ENCODE measurements at places on chromosomes 3 and 15.
A peak's percentile ranks its signal among the peaks of the same experiment; 100 is the strongest.

- no peak for DNase-seq
Observed at GRCh38 chr3:130759692-130760338, 13.2 kb upstream of the PIK3R4 start.

- no peak for DNase-seq
Observed at GRCh38 chr15:70032509-70032908, 65.2 kb downstream of the TLE3 start.

- no peak for DNase-seq
Observed at GRCh38 chr3:48555231-48555948, 1.2 kb downstream of the PFKFB4 start.

GRCh38 chr3:71587958-71588357, 4.4 kb upstream of the FOXP1 start:
- DNase-seq = no peak

GRCh38 chr15:89462198-89462912, 34.0 kb downstream of the RHCG start:
- no peak for DNase-seq

- peak; percentile 42 for DNase-seq
Observed at GRCh38 chr3:123447749-123448517, 957 bp downstream of the ADCY5 start.

- no peak for DNase-seq
Observed at GRCh38 chr15:40953713-40954074, 423 bp downstream of the CHAC1 start.

DNA sequence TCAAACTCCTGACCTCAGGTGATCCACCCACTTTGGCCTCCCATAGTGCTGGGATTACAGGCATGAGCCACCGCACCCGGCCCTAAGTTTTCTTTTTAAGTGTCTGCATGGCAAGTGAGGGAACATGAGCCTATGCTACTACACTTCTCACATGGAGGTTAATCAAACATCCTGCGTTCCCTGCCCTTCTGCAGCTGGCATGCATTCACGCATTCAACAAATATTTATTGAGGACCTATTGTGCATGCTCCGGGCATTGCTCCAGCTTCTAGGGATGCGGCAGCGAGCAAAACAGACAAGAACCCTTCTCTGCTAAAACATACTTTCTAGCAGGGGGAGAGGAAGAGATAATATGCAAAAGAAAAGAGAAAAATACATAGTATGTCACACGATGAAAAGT, 42.6 kb upstream of the ACKR4 start:
- DNase-seq = no peak

GRCh38 chr3:128409624-128410581, 56.8 kb downstream of the DNAJB8 start:
- no peak for DNase-seq

GRCh38 chr3:9736831-9737230, 5.3 kb downstream of the BRPF1 start:
- no peak for DNase-seq

DNA sequence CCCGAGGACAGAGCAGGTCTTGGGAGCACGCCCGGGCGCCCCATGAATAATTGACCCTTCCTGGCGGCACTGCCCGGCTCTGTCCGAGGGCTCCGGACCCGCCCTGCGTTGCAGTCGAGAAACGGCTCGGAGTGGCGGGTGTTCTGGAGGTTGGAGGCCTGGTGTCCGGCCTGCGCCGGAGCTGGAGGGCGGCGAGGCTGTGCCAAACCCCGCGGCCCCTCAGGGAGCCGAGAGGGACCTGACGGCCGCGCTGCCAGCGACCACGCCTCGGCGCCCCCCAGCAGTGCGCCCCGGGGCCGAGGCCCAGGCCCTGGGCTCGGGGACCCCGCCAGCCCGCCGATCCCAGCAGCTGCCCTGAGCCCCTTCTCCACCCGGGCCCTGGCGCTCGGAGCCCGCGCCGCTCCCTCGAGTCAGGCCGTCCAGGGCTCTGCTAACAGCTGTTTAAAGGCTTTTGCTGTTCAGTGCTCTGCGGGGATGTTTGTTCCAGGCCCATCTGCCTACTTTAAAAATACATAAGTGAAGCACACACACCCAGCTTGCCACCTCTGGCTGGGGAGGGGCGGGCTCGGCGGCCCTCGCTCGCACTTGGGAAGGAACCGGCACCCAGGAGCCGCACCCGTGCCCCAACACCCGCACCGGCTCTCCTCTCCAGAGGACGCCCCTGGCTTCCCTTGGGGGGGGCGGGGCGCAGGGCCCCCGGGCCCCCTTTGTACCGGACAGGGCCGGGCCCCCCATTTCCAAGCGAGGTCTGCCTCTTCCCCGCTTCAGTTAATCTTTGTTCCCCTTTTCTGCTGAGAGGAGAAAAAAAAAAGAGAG, 730 bp upstream of the ZNF710 start:
- no peak for DNase-seq

DNA sequence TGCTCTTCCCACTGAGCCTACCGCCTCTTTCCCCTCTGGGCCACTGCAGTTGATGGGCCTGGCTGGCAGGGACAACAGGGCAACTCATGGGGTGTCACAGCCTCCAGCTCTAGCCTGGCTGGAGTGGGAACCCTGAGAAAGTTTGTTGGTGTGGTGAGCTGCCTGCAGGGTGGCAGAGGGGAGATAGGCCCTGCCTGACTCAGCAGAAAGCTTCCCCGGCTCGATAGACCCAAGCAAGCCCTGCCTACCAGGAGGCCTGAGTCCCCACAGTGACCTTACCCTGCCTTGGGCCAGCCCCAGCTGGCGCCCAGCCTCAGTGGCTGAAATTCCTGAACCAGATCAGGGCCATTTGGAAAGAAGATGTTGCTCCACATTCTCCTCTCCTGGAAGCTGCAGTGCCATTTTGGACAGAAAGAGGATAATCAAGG, 29.4 kb downstream of the ABTB1 start:
- DNase-seq = no peak

DNA sequence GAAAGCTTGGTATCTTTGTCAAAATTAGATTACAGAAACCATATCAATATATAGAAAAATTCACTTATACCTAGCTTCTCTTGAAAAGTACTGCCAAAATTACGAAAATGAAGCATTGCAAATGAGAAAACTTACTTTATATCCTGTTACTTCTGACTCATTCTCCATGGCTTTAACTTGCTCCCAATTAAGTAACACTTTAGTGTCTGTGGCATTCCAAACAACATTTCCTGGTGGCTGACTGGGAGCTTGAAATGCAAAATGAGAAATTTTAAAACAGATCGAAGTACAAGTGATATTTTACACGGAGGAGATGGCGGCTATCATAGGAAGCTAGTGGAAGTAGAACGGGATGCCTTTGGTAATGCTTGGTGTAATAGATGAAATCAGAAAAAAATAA, 347.3 kb downstream of the CNTN3 start:
- DNase-seq = no peak

- DNase-seq = no peak
Observed at GRCh38 chr15:60471314-60471713, 7.6 kb downstream of the ICE2 start.

DNA sequence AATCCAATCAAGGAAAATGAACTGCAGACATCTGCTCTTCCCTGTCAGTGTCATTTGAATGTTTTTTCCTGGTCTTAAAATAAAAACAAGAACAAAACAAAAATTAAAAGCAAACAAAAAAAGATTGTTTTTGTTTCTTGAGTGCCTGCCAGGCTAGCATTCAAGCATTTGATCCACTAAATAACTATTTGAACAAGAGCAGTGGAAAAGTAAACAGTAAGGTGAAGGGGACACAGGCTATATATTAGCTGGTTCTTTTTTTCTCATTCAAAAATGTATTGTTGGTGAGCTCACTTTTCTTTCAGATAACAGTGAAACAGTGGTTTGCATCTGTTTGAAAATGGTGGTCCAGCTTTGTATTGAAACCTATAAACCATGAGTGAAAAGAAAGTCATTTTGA, 586.9 kb upstream of the SGO1 start:
- DNase-seq = no peak

DNA sequence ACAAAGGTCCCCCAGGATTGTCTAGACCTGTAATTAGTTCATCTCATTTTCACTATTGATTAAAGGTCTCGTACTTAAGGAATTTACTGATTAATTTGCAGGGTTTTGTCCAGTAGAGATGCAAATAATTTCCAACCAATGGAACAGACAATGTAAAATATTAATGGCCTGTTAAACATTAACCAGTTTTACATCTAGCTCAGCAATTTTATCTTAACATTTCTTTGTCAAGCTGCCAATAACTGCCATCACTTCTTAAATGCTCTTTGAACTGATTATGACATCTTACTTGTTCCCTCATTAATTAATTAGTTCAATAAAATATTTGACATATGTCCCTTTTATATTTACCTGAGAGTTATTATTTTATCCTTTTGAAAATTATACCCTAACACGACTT, 9.4 kb upstream of the STRIT1 start:
- no peak for DNase-seq

- DNase-seq = no peak
Observed at GRCh38 chr3:140134231-140134965, 199.4 kb downstream of the CLSTN2 start.
